ENCODE measurements at places on chromosomes 3 and 15. TPM values are rescaled to one million over a fixed set of nuclear protein-coding genes. Genes with fewer than 3 reads are reported as not detected.

GRCh38 chr3:41364736-41365135 is 165.4 kb downstream of the CTNNB1 start:
- peak; percentile 24 for DNase-seq

GRCh38 chr15:65163041-65163440 is 22.1 kb downstream of the CLPX start:
- no peak for DNase-seq

DNA sequence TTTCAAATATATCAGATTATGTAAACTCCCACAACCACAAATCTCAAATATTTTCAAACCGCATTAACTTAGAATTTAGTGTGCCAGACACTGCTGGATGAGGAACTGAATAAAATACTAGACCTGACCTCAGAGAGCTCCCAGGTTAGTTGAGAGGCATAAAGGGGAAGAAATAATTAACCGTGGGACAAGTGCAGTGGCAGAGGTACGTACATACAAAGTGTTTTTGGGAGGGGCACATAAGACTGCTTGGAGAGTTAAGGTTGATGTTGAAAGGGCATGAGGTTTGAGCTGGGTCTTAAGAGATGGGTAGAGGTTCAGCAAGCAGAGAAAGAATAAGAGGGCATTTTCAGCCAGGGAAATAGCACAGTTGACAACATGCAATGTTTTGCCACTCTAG is 17.2 kb downstream of the THUMPD3 start:
- no peak for DNase-seq

DNA sequence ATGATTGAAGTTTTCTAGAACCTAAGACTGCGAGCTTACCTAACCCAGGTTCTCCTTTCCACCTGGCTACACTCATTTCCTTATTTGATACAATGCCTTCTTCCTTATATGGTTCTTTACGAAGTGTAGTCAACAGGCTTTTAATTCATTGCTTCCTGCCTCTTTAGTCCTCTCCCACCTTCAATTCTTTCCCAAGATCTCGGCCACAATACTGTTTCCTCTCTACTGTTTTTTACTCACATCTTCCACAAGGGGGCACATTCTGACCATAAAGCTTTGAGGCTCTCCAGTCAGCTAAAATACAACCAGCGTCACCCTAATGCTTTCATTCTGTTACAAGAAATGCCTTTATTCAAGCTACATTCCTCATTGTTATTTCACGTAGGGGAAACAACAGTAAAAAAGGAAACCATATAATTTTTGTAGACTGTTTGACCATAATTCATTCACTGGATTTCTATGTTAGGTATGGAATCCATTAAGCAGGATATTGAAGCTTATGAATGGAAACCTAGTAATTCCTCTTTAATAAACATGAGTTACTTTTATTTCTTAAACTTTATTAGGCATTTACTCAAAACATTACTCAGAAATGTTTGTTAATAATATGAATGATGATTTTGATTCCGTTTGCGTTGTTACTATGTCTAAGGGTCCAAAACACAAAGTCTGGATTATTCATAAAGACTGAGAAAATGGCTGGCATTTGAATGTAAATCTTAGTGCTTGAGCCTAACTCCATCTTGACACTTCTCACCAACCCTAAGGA is 29.5 kb upstream of the VEPH1 start:
- peak; percentile 83 for DNase-seq

GRCh38 chr3:13954741-13955483 is 75.0 kb upstream of the WNT7A start:
- no peak for DNase-seq

DNA sequence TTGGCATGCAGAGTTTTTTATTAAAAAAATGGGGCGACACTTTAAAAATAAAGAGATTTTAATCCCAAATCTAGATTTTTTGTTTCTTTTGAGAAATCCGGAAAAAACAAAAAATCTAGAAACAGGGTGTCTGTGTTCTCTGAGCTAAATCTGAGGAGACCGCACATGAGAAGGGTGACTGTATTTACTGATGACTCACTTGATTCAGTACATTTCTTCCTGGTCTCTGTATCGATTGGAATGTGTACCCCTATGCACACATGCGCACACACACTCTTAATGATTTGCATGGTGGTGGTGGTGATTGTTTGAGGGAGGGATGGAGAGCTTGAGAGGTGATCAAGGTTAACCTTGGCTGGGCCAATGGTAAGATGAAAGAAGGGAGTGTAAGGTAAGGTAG is 443.1 kb upstream of the THRB start:
- no peak for DNase-seq

- no peak for DNase-seq
Observed at GRCh38 chr3:134244921-134245320, 5.7 kb downstream of the RYK start.

GRCh38 chr3:45367453-45367871 is 20.9 kb upstream of the LARS2 start:
- peak; percentile 74 for DNase-seq

- DNase-seq: no peak
Observed at GRCh38 chr3:11228041-11228440, 44.2 kb upstream of the ATG7 start.

The UBE3A gene
- 96.7 TPM for total RNA-seq

The LSAMP gene
- 0.64 TPM for total RNA-seq

The FOXB1 gene
- not detected for total RNA-seq

The ZPLD1 gene
- total RNA-seq: 0.43 TPM

The CKMT1B gene
- total RNA-seq: not detected

The MKRN3 gene
- 0.86 TPM for total RNA-seq

The GATM gene
- 0.32 TPM for total RNA-seq
